SW 1271 (cell line): ENCODE measurements at places on chromosomes 7 and 10.

DNA sequence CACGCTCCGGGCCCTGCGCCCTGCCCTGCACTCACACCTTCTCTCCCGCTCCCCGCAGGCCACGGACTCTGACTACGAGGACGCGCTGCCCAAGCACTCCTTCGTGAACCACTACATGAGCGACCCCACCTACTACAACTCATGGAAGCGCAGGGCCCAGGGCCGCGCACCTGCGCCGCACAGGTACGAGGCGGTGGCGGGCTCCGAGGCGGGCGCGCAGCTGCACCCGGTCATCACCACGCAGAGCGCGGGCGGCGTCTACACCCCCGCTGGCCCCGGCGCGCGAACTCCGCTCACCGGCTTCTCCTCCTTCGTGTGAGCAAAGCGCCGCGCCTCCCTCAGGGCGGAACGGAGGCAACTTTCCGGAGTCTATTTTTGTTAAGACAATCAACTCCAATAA lies 417.0 kb upstream of the FOXK1 start:
- DNase-seq, result no peak

- no peak for DNase-seq
Measured at GRCh38 chr7:2012981-2013380, 219.8 kb downstream of the MAD1L1 start.

DNA sequence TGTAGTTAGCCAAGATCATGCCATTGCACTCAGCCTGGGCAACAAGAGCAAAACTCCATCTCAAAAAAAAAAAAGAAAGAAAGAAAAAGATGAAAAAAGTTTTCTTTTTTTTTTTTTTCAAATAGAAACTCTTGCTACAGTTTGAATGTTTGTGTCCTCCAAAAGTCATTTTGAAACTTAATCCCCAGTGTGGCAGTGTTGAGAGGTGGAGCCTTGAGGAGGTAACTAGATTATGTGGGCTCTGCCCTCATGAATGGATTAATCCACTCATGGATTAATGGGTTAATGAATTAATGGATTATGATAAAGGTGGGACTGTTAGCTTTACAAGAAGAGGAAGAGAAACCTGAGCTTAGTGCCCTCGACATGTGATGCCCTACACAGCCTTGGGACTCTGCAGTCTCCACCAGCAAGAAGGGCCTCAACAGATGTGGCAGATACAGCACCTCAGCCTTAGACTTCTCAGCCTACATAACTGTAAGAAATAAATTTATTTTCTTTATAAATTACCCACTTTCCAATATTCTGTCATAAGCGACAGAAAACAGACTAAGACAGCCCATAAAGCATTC lies 25.1 kb downstream of the CPEB3 start:
- DNase-seq, result no peak

GRCh38 chr7:90804370-90804769 lies 208.2 kb downstream of the CDK14 start:
- DNase-seq, result no peak

- no peak for DNase-seq
Measured at GRCh38 chr7:106125417-106125816, 13.3 kb upstream of the SYPL1 start.

GRCh38 chr7:31734456-31734855 lies 47.4 kb downstream of the PPP1R17 start:
- DNase-seq, result no peak

- no peak for DNase-seq
Measured at GRCh38 chr7:43953071-43953470, 26.8 kb downstream of the UBE2D4 start.

DNA sequence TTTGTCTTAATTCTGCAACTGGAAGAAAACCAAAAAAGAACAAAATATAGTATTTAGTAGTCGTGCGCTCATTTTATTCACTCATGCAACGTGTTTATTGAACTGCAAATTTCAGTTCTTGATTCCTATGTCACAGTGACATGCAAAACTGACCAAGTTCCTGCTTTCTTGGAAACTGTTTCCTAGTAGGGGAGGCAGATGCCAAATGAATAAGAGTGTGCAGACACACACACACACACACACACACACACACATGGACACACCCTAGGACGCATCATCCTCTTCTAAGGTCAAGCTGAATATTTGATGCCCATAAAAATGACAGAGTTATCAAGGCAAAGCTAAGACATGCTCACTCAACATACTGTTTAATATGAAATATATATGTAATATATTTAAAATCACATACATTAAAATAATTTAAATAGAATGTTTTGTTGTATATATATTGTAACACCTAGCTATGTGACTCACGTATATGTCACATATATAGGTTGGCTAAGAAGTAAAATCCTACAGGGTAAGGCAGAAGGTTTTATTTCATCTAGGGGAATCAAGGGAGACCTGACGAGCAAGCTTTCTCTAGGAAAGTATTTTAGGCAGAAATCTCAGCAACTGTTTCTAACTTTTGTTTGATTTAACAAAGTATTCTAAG lies 79.6 kb downstream of the SVIL start:
- no peak for DNase-seq

DNA sequence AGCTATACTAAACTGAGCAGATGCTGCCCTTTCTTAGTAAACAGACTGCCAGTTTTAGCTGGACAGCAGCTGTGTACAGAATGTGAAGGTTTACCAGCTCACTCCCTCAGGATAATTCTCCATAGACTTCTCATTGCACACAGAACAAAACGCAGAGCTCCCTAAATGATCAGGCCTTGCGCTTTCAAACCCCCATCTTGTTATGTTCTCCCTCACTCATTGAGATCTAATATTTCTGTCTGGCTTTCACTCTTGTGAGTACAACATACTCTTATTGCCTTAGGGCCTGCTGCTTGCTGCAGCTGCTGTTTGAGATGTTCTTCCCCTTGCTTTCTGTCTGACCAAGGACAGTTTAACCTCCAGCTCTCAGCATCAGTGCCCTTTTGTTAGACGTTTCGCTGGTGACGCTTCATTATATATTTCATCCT lies 17.3 kb downstream of the VWDE start:
- DNase-seq, result no peak

GRCh38 chr7:26343837-26344236 lies 52.2 kb downstream of the SNX10 start:
- no peak for DNase-seq

GRCh38 chr10:25398680-25399079 lies 223.9 kb downstream of the GPR158 start:
- DNase-seq, result no peak

DNA sequence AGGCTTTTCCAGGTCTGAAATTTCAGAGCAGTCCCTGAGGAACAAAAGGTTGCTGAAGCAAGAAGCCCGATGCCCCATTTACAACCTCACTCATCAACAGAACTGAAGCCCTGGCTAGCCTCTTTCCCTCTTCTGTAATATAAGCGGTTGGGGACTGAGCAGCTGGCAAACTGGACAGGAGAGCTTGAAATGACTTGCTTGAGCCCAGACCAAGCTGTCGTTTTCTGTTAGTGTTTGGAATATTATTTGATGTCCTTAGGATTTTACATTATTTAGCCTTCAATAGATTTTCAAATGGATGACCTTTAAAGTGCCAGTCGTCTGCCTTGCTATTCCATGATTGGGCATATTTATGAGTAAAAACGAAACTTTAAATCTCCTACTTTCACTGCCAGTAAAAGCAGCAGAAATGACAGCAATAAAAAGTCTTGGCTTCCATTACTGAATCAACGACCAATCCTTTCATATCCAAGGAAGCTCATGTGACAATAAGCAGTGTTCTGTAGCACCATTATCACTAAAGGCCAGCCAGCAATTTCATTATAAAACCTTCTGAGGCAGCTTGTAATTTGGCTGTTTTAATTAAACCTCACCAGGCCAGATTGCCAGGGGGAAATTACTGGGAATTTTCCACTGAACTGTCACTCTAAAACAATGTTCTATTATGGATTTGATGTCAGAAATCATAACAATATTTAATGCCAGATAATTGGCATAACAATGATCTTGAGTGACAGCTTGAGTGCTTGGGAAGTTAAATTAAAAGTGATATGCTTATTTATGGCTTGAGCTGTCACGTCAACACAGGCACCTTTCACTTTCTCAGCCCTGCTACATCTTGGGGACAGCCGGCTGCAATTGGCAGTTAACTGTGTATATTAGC lies 85.9 kb downstream of the LSMEM1 start:
- DNase-seq, result no peak

- no peak for DNase-seq
Measured at GRCh38 chr10:131400513-131400912, 89.0 kb upstream of the TCERG1L start.

- no peak for DNase-seq
Measured at GRCh38 chr10:1199897-1200721, 143.9 kb downstream of the WDR37 start.

DNA sequence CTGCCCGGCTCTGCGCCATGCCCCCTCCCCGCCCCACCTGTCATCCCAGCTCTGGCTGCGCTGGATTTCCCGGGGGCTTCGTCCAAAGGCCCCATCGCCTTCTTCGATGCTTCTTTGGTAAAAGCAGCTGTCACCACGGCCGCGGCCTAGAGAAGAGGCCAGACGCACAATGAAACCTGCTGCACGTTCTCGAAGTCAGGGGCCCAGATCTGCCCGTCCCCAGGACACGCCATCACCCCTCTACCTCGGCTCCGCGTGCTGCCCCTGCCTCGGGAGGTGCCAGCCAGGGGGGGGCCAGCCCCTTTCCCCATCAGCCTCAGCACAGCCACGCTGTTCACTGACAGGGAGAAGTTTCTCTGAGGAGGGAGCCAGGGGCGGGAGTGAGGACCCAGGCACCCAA lies 6.8 kb downstream of the GIGYF1 start:
- no peak for DNase-seq

DNA sequence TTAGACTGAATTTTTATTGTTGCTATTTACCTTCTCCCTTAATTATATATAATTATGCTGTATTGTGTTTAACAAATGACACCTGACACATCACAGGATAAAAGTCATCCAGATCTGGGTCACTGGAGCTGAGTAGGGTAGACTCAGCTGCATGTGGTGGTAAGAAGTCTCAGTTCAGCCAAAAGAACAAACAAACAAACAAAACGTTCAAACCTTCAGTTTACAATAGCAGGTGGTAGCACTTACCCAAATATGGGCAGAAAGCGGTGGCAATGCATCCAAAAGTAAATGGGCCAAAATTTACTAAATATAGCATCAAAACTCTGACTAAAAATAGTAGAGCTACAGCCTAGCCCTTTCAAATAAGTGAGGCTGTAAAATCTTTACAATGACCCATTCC lies 42.2 kb downstream of the ZWINT start:
- DNase-seq, result no peak

GRCh38 chr10:48940958-48941357 lies 1.3 kb upstream of the LRRC18 start:
- DNase-seq, result no peak

DNA sequence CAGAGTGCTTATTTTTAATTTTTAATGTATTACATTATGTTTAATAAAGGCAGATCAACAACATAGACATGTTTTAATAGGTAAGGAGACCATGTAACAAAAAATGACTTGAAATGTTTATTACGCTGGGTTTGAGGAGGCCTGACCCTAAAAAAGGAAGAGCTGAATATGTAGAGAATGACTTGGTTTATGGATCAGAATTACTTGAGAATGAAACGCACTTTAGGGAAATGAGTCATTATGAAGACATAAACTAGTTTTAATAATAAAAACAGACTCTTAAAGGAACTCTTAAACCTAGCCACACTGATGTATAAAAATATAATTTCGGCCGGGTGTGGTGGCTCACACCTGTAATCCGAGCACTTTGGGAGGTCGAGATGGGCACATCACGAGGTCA lies 56.5 kb downstream of the CTTNBP2 start:
- no peak for DNase-seq

GRCh38 chr7:26698806-26699205 lies 165.6 kb downstream of the SKAP2 start:
- no peak for DNase-seq

DNA sequence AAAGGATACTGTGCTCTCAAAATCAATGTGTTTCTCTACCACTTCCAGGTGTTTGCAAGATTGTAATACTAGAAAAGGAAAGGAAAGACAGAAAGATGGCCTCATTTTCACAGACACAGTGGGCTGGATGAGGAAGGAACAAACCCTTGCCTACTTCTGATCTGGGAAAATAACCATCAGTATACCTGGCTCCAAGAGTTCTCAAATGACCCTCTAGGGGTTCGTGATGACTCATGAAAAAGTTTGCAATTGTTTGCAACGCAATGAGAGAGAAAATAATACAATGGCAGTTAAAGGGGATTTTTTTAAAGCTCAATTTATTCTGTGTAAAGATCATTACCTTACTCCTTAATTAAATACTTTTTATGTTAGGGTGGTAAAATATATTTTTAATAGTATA lies 197.6 kb upstream of the INHBA start:
- no peak for DNase-seq

GRCh38 chr7:135684136-135684535 lies 21.8 kb downstream of the STMP1 start:
- DNase-seq, result no peak

- no peak for DNase-seq
Measured at GRCh38 chr10:131905267-131905571, 4.4 kb downstream of the PPP2R2D start.

GRCh38 chr7:22921386-22922086 lies 92.4 kb downstream of the HYCC1 start:
- no peak for DNase-seq

DNA sequence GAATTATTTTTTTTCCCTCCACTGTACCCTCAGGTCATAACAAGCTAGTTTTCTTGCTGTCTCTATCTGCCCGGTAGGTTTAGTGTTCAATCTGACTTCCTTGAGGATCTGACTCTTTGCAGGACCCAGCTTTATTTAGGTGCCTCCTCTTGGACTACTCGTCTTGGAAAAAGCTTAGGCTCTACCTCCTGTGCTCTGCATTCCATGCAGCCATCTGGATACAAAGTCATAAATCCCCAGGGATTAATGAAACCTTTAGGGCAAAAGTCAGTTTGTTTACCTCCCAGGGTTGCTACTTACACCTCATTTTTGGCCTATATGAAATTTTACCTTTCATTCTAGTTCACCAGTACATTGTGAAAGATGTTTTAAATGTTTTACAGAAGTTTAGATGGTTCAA lies 8.0 kb downstream of the STAG3 start:
- no peak for DNase-seq

- DNase-seq, result no peak
Measured at GRCh38 chr10:124458889-124459288, 2.7 kb upstream of the LHPP start.

- no peak for DNase-seq
Measured at GRCh38 chr7:135286876-135287275, 53.2 kb downstream of the STRA8 start.

DNA sequence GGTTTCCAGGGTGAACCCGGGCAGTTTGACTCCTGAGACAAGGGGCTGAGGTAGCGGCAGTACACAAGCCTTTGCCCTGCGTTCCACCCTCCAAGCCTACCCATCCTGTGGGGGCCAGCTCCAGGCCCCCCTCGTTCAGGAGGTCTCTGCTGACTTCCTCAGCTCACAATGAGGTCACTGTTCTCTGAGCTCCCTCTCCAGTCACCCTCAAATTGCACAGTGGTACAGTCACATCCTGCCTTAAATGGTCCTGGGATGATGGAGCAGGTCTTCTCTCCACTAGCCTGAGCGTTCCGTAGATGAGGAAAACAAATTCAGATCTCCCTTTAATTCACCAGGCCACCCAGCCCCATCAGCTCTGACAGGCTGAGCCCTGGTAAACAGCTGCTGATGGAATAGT lies 90.2 kb downstream of the SH3PXD2A start:
- DNase-seq, result no peak
